ENCODE measurements at places on chromosomes 3 and 15.

DNA sequence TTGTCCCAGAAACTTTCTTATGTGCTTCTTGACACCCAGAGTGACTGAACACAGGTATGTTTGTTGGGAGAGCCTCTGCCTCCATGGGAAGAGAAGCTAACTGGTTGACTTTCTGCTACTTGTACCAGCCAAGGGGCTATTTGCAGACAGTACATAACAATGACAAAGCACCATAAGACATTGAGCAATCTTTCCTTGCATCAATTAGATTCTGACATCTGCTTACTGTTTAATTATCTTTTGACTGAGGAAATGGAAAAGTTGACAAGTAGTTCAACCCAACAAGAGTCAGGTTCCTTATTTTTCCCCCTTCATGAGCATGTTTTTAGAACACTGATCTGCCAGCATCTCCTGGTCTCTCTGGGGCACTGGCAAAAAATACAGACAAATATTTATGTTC lies 157.7 kb downstream of the RPLP1 start:
- no peak for DNase-seq

GRCh38 chr3:99499235-99500158 lies 138.9 kb upstream of the COL8A1 start:
- no peak for DNase-seq

DNA sequence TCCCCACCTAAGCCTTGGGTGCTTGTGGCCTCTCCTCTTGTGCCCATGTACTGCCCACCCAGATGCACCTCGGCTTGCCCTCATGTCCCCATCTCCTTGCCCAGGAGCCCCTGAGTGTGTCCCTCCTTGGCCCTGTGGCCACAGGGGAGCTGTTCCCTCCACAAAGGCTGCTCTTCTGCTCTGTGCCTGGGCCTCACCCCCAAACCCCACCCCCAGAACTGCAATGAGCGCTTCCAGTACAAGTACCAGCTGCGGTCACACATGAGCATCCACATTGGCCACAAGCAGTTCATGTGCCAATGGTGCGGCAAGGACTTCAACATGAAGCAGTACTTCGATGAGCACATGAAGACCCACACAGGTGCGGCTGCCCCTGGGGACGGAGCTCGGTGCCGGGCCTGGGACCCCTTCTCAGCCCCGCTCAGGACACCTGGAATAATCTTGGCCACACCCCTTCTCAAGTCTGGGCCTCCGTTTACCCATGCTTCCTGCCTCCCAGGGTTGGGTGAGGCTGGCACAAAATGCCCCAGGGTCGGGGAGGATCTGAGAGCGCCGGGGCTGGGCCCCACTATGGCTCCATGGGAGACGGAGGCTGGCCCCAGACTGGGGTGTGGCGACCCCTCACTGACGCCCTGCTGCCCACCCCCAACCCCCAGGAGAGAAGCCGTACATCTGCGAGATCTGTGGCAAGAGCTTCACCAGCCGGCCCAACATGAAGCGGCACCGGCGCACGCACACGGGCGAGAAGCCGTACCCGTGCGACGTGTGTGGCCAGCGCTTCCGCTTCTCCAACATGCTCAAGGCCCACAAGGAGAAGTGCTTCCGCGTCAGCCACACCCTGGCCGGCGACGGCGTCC lies 10.3 kb downstream of the ZBTB47 start:
- DNase-seq, result no peak

DNA sequence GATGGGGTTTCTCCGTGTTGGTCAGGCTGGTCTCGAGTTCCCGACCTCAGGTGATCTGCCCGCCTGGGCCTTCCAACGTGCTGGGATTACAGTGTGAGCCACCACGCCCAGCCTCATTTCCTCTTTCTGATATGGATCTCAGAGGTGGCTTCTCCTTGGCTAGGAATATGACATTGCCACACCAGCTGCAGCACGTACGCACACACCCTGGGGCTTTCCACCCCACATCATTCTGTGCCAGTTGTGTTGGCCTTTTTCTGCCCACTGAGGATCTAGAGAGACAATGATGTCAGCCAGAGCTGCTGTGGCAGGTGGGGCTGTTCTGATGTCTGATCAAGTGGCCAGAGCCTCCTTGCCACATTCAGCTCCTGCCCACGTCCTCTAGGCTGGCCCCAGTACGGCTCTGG lies 29.0 kb downstream of the TMEM45A start:
- DNase-seq, result no peak

DNA sequence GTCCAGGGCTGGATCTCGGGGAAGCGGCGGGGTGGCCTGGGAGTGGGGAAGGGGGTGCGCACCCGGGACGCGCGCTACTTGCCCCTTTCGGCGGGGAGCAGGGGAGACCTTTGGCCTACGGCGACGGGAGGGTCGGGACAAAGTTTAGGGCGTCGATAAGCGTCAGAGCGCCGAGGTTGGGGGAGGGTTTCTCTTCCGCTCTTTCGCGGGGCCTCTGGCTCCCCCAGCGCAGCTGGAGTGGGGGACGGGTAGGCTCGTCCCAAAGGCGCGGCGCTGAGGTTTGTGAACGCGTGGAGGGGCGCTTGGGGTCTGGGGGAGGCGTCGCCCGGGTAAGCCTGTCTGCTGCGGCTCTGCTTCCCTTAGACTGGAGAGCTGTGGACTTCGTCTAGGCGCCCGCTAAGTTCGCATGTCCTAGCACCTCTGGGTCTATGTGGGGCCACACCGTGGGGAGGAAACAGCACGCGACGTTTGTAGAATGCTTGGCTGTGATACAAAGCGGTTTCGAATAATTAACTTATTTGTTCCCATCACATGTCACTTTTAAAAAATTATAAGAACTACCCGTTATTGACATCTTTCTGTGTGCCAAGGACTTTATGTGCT lies 527 bp downstream of the B2M start:
- no peak for DNase-seq

GRCh38 chr3:171460725-171461524 lies 720 bp upstream of the TNIK start:
- DNase-seq, result peak; percentile 48

- no peak for DNase-seq
Measured at GRCh38 chr3:99764377-99764776, 53.3 kb upstream of the CMSS1 start.

- DNase-seq, result no peak
Measured at GRCh38 chr3:65674226-65674625, 364.5 kb downstream of the MAGI1 start.

DNA sequence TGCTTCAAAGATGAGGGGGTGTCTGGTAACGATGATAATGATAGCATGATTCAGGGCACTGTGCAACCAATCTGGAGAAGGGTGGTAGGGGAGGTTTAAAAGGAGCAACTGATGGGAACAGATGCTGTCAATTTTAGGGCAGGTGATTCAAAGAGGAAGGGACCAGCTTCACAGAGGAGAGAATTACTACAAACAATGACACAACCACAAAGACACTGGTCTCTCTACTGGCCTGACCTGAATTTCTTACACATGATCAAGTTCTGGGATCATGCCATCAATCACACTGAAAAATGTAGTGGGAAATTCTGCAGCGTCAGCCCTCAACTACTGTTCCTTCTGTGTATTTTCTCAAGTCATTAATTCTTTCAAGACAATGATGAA lies 2.6 kb upstream of the CDV3 start:
- no peak for DNase-seq

- DNase-seq, result no peak
Measured at GRCh38 chr3:81277853-81278252, 483.6 kb downstream of the GBE1 start.

- no peak for DNase-seq
Measured at GRCh38 chr3:168877899-168878298, 782.2 kb upstream of the GOLIM4 start.

DNA sequence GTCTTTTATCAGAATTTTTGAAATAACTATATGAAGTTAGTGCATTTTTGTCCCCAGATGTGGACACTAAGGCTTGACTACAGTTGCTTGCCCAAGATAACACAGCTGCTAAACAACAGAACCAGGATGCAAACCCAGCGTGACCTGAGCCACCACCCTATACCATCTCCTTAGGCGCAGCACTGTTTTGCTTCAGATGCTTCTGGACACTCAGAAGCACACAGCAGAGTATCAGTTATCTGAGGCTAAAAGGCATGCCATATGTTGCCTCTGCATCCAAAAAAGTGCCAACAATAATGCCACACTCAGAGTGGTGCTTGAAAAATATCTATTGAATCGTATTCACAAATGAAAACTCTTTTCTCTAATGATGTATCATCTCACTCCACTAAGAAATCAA lies 24.5 kb downstream of the KCNMB2 start:
- DNase-seq, result no peak

All from activated T-helper 2 cell treated with anti-CD3 and anti-CD28 coated beads, Interferon-gamma antibody, Interleukin-2, Interleukin-4, amounts not matched to agents 10 μg/mL and 5 μg/mL and 100 μg/mL, durations not matched to agents 14 hours and 24 hours and 36 hours (primary cell).